PC-3 (cell line): ENCODE measurements at places on chromosomes 2 and 18.

GRCh38 chr2:67662222-67662621, 265.1 kb downstream of the ETAA1 start:
- no peak for DNase-seq
- H3K36me3 ChIP-seq: no peaks in the 10 kb centered on the region
- H3K4me1 ChIP-seq: no peaks in the 10 kb centered on the region
- no peak overlapping the region for H3K4me3 ChIP-seq
- H3K27ac ChIP-seq: no peak overlapping the region
- H3K27me3 ChIP-seq: no peaks in the 10 kb centered on the region

GRCh38 chr2:27489118-27489497, 435 bp downstream of the IFT172 start:
- H3K27me3 ChIP-seq: no peaks in the 10 kb centered on the region
- H3K4me3 ChIP-seq: peak overlapping the region; percentile 71
- H3K27ac ChIP-seq: 0 out of 2 replicates have a peak overlapping the region, but pooled peaks have one; percentile 0
- DNase-seq: no peak

DNA sequence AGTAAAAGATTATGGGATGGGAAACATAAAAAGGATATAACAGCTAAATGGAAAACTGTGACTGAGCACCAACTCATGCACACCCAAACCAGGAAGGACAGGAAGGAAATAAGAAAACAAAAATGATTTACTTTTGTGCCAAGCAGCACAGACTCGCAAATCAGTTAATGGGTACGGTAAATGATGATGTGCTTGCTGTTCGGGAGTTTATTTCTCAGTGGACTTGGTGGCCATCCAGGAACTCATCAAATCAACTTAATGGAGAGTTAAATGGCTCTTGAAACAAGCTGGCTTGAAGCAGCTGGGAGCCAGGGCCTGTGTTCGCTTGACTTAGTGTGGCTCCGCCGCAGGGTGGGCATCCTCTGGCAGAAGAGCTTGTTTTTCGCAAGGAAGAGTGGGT, 36.2 kb downstream of the MTCL1 start:
- no peak overlapping the region for H3K27ac ChIP-seq
- no peaks in the 10 kb centered on the region for H3K4me1 ChIP-seq
- DNase-seq: no peak
- no peak overlapping the region for H3K4me3 ChIP-seq
- no peaks in the 10 kb centered on the region; the same call in 1 of the 2 replicates for H3K36me3 ChIP-seq
- H3K27me3 ChIP-seq: no peaks in the 10 kb centered on the region

DNA sequence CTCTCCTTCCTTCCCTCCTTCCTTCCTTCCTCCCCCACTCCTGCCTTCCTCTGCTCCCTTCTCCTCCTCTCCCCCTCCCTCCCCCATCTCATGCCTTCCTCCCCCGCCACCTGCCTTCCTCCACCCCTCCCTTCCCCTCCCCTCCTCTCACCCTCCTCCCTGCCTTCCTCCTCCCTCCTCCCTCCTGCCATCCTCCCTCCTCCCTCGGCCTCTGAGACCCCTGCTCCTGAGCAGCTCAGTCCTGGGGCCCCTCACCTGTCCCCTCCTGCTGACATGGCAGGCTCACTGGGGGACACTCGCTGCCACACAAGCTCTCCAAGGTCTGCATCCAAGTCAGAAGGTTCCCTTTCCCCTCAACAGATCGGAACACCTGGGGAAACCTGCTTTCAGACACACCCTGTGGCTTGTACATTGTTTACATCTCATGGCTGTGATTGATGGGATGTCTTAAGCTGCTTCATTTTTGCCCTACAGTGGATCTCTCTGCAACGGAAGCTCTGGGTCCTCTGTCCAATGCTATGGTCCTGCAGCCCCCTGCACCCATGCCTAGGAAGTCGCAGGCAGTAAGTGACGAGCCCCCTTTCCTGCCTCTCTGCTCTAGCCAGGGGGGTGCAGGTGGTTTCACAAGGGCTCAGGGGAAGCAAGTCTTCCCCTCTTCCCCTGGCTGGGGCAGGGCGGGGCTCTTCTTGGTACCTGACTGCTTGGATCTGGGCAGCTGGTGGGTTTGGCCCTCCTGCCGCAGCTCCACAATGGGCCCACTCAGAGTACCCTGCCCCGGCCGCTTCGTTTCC, 22.9 kb downstream of the ITGB1BP1 start:
- H3K27me3 ChIP-seq: no peaks in the 10 kb centered on the region
- peaks cover 22% of the 10 kb centered on the region for H3K36me3 ChIP-seq
- no peak overlapping the region for H3K4me3 ChIP-seq
- DNase-seq: peak; percentile 52
- H3K4me1 ChIP-seq: peaks cover 7% of the 10 kb centered on the region
- H3K27ac ChIP-seq: peak overlapping the region; percentile 52; the same call in 1 of the 2 replicates

DNA sequence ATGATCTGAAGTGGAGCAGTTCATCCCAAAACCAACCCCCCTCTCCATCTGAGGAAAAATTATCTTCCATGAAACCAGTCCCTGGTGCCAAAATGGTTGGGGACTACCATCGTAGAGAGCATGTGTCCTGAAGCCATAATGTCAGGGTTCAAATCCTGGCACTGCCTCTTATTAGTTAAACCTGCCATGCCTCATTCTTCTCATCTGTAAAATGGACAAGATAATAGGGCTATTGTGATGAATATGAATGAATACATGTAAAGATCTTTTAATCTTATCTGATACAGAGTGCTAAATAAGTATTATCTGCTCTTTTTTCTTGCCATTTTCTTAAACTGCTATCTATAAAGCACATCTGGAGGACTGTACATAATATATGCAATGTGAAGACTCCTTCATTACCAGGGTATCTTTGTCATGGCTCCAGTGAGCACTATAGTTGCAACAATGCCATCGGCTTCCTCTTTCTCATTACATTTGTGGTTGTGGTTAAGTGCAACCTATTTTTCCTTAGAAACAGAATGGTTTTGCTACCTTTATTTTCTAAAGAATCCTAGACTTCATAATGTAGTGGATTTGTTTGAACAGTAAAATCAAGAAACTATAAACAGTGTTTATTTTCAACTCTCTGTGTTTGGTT, 27.0 kb downstream of the MFSD6 start:
- no peaks in the 10 kb centered on the region; the same call in none of the 2 replicates for H3K36me3 ChIP-seq
- H3K4me1 ChIP-seq: no peaks in the 10 kb centered on the region
- no peak for DNase-seq
- H3K27me3 ChIP-seq: no peaks in the 10 kb centered on the region

GRCh38 chr2:196836440-196836839, 27.3 kb upstream of the C2orf66 start:
- DNase-seq: peak; percentile 81
- H3K27me3 ChIP-seq: no peaks in the 10 kb centered on the region
- no peaks in the 10 kb centered on the region; the same call in 1 of the 2 replicates for H3K36me3 ChIP-seq
- H3K4me1 ChIP-seq: peaks cover 18% of the 10 kb centered on the region
- no peak overlapping the region for H3K4me3 ChIP-seq

DNA sequence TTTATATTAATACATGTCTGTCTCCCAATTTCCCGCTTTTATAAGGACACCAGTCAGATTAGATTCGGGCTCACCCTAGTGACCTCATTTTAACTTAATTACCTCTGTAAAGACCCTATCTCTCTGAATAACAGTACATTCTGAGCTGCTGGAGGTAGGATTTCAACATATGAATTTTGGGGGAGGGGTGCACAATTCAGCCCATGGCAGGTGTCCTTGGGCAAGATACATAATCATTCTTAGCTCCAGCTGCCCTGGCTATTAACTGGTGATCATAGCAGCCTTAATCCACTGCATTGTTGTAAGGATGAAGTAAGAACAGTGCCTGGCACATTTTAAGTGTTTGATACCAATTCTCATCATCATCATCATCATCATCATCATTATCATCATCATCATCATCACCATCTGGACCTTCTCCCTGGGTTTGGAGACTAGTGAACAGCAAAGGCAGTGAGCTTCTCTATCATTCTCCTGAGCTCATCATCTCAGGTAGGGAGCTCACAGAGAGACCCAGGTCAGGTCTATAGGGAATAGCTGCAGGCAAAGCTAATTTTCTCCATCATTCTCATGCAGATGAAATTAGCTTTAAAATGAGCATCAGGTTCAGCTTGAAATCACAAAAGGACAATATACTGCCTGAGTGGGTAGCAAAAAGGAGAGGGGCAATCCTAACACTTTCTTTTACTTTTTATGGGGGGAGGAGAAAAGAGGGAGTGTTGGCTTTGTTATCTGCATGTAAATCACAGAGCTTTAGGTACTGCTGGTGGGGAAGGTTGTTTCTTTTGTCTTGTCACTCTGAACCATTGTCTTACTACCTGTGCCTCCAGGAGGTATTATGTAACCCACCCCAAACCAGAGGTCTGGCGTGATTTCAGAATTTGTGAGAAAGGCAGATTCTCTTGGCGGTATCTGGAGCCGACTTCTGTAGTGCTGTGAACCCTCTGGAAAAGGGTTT, 125.5 kb upstream of the SPRED2 start:
- H3K4me3 ChIP-seq: no peak overlapping the region
- no peak for DNase-seq
- H3K36me3 ChIP-seq: no peaks in the 10 kb centered on the region
- H3K4me1 ChIP-seq: peaks cover 5% of the 10 kb centered on the region
- H3K27ac ChIP-seq: no peak overlapping the region
- H3K27me3 ChIP-seq: no peaks in the 10 kb centered on the region

- no peak overlapping the region for H3K27ac ChIP-seq
- no peak overlapping the region for H3K4me3 ChIP-seq
- H3K27me3 ChIP-seq: no peaks in the 10 kb centered on the region
- no peaks in the 10 kb centered on the region for H3K4me1 ChIP-seq
- DNase-seq: no peak
Observed at GRCh38 chr2:188850786-188851185, 123.4 kb upstream of the COL3A1 start.

DNA sequence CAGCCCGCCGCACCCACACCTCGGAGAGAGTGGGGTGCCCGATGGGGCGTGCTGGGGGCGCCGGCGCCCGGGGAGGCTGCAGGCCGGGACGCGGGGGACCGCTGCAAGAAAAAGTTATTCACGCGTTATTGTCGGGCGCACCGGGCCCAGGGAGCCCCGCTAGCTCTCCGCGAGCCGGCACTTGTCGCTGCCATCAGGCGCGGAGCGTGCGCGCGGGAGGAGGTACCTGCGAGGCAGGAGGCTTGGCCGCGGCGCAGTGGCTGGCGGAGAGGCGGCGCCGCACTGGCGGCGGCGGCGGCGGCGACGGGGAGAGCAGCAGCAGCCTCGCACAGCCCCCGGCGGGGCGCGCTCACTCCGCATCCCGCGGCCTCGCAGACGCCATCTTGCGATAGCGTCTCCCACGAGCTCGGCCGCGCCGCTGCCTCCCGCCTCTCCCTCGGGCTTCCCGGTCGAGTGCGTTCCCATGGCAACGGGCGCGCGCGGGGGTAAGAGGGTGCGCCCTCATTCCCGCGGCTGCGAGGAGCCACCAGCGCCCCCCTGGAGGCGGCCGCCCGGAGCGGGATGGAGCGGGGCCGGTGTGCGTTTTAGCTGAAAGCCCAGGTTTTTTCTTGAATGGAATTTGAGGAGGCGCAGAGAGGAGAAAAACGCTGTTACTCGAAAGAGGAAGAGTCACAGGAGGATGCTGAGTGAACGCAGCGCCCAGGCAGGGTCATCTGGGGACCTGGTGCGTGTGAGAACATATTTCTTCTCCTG, at the start of gene CHN1:
TSS of gene CHN1 (minus strand) at position 402 of the 753 bp plus-strand sequence. CDS start 469 bp downstream, outside the sequence.
- peaks cover 25% of the 10 kb centered on the region for H3K27me3 ChIP-seq
- peak; percentile 61 for DNase-seq
- no peak within 1 kb of the TSS for H3K27ac ChIP-seq
- peak within 1 kb of the TSS; percentile 73 for H3K4me3 ChIP-seq

DNA sequence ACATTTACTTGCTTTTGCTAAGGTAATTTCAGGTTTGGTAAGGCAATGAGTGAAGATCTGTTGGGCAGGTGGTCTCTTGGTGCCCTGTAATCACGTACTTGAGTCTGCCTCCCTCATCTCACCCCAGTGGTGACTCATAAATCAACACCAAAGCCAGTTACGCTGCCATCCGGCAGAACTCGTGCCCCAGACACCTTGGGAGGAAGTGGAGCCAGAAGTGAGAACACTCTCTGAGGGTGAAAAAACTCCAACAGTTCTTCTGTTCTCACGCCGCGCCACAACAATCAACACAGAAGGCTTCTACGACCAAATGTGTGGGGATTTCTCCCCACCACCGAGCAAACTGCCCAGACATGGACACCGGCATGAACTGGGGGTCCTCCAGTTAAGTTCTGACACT, 206.2 kb downstream of the ARL4C start:
- H3K36me3 ChIP-seq: no peaks in the 10 kb centered on the region
- no peak overlapping the region for H3K4me3 ChIP-seq
- H3K27ac ChIP-seq: no peak overlapping the region
- no peaks in the 10 kb centered on the region for H3K27me3 ChIP-seq
- DNase-seq: no peak
- H3K4me1 ChIP-seq: peaks cover 12% of the 10 kb centered on the region; the same call in 1 of the 2 replicates

GRCh38 chr2:24491542-24492420, 727 bp downstream of the NCOA1 start:
- no peaks in the 10 kb centered on the region for H3K27me3 ChIP-seq
- H3K36me3 ChIP-seq: no peaks in the 10 kb centered on the region
- no peak overlapping the region for H3K27ac ChIP-seq
- peak overlapping the region; percentile 88 for H3K4me3 ChIP-seq
- H3K4me1 ChIP-seq: peaks cover 29% of the 10 kb centered on the region

- H3K36me3 ChIP-seq: no peaks in the 10 kb centered on the region
- no peak overlapping the region for H3K27ac ChIP-seq
- DNase-seq: no peak
- H3K27me3 ChIP-seq: no peaks in the 10 kb centered on the region
- no peak overlapping the region for H3K4me3 ChIP-seq
Observed at GRCh38 chr2:130371723-130372054, 15.8 kb downstream of the PTPN18 start.

- no peak overlapping the region for H3K27ac ChIP-seq
- no peak for DNase-seq
- H3K4me1 ChIP-seq: no peaks in the 10 kb centered on the region
- no peaks in the 10 kb centered on the region for H3K36me3 ChIP-seq
- no peaks in the 10 kb centered on the region for H3K27me3 ChIP-seq
- H3K4me3 ChIP-seq: no peak overlapping the region
Observed at GRCh38 chr2:173999272-173999671, 34.1 kb upstream of the SP3 start.

DNA sequence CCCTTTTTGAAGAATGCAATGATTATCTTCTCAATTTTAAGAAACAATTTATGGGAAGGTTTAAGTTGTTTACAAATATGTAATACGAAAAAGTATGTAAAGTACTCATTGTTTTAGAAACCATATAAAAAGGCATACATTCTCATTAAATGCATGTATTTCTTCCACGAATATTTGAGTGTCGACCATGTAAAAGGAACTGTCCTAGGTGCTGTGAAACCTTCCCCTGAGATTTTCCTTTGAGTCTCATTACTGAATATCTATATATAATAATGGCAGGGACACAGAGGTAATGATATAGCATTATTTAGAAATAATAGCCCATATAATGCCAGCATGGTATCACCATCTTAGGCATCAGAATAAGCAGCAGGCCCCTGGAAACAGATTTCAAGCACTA, 239.3 kb downstream of the ERBB4 start:
- no peaks in the 10 kb centered on the region for H3K4me1 ChIP-seq
- no peak for DNase-seq
- H3K36me3 ChIP-seq: no peaks in the 10 kb centered on the region
- no peaks in the 10 kb centered on the region for H3K27me3 ChIP-seq
- H3K4me3 ChIP-seq: no peak overlapping the region

- DNase-seq: no peak
- H3K4me1 ChIP-seq: peaks cover 43% of the 10 kb centered on the region
- no peaks in the 10 kb centered on the region for H3K27me3 ChIP-seq
- H3K36me3 ChIP-seq: no peaks in the 10 kb centered on the region
Observed at GRCh38 chr18:3120356-3120755, 99.4 kb downstream of the MYOM1 start.

- no peak overlapping the region for H3K4me3 ChIP-seq
- DNase-seq: peak; percentile 78
- no peaks in the 10 kb centered on the region for H3K4me1 ChIP-seq
Observed at GRCh38 chr2:24382363-24383073, 22.2 kb upstream of the ITSN2 start.
